Karpas-422 (cell line): ENCODE measurements at places on chromosomes 1 and 21. TPM values are rescaled to one million over a fixed set of nuclear protein-coding genes. Genes with fewer than 3 reads are reported as not detected.

The ADCY10 gene
- 0.14 TPM in 1 of 2 replicates, not detected in the other for total RNA-seq

The RNU1-4 gene
- under 0.01 TPM in 2 replicates for total RNA-seq

The FMO2 gene
- total RNA-seq: not detected in 2 replicates

The MSH4 gene
- not detected in 2 replicates for total RNA-seq

The OR2T11 gene
- not detected in 2 replicates for total RNA-seq

The NEGR1 gene
- not detected in 2 replicates for total RNA-seq

The STXBP3 gene
- total RNA-seq: 31.6 and 68.9 TPM in 2 replicates

The DISP1 gene
- total RNA-seq: 0.18 and 1.2 TPM in 2 replicates

The MACF1 gene
- 4.9 and 6.2 TPM in 2 replicates for total RNA-seq

The HHIPL2 gene
- 0.30 TPM in 1 of 2 replicates, not detected in the other for total RNA-seq

The KIAA1614 gene
- 0.07 TPM in 1 of 2 replicates, not detected in the other for total RNA-seq

The ZP4 gene
- not detected in 2 replicates for total RNA-seq

The MYOM3 gene
- total RNA-seq: not detected in 2 replicates

The CR1L gene
- not detected in 2 replicates for total RNA-seq

The YARS1 gene
- 118 and 159 TPM in 2 replicates for total RNA-seq

The TP73 gene
- 0.52 and 0.94 TPM in 2 replicates for total RNA-seq

The SLC30A2 gene
- total RNA-seq: not detected in 2 replicates

The CELA3B gene
- not detected in 2 replicates for total RNA-seq

The MEF2D gene
- total RNA-seq: 22.3 and 24.7 TPM in 2 replicates

The FCGR1A gene
- not detected in 2 replicates for total RNA-seq

The HAO2 gene
- not detected in 2 replicates for total RNA-seq

The NUP210L gene
- total RNA-seq: not detected in 2 replicates

The S100A7 gene
- total RNA-seq: not detected in 2 replicates

The AIRE gene
- total RNA-seq: not detected in 2 replicates

The NUAK2 gene
- 1.4 TPM in 2 replicates for total RNA-seq

GRCh38 chr1:46643368-46643775 is 24.8 kb downstream of the ATPAF1 start:
- DNase-seq: no peak

GRCh38 chr1:9338397-9339246 is 45.9 kb downstream of the SPSB1 start:
- no peak for DNase-seq

DNA sequence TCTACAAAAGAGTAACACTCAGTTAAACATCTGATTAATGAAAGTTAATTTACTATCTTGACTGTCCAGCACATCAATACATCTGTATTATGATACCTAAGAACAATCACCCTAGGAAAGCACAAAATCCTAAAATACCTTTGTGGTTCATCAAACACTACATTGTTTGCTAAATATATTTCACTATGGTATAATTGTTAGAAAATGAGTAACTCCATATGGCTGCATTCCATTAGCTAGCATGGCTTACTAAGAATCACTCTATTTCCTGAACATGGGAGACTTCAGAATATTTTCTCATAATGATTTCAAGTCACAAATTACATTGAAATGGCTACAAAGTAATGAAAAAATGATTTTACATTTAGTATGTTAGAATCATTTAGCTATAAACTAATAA is 12.5 kb downstream of the TRMT1L start:
- DNase-seq: no peak

DNA sequence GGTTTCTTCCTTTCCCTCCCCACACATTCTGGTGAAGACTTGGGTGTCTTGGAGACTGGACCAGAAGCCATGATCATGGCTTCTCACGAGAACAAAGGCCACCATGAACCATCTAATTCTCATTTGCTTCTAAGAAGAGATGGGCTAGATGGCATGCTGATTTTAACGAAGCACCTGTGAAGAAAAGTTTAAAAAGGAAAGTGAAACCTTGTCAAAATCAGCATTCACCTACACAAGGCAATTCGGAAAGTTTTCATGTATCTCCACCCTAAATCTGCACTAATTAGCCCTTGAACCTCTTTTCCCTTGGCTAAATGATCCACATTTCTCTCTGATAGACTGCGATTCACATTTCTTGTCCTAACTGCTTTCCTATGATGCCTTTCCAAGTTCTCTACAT is 114.3 kb upstream of the RAVER2 start:
- DNase-seq: no peak

- no peak for DNase-seq
Observed at GRCh38 chr1:117335376-117336086, 31.7 kb upstream of the MAN1A2 start.

- DNase-seq: no peak
Observed at GRCh38 chr1:220747437-220748088, 559 bp upstream of the MTARC2 start.

GRCh38 chr1:160161965-160162705 is 10.7 kb downstream of the ATP1A4 start:
- DNase-seq: peak; percentile 52

GRCh38 chr1:212235857-212236256 is 49.4 kb upstream of the PPP2R5A start:
- DNase-seq: no peak

GRCh38 chr1:196078691-196079090 is 529.5 kb downstream of the KCNT2 start:
- no peak for DNase-seq

GRCh38 chr21:39915881-39916280 is 48.6 kb downstream of the PCP4 start:
- no peak for DNase-seq

DNA sequence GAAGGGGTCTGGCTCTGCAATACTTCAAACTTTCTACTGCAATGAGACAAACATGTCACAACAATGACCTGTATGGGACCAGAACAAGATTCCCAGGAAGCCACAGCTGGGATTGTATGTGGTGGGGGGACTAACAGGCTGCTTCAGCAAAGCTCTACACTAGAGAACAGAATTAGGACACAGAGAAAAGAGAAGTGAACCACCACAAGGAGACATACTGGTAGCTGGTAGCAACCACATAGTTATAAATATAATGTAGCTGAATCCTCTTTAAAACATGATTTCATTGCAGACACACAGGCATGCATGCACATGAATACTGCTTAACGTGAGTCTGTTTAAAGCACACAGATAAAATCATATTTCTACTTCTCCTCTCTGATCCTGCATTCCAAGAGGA is 3.5 kb upstream of the ILDR2 start:
- peak; percentile 53 for DNase-seq

- DNase-seq: no peak
Observed at GRCh38 chr1:100883963-100884362, 10.7 kb downstream of the EXTL2 start.

DNA sequence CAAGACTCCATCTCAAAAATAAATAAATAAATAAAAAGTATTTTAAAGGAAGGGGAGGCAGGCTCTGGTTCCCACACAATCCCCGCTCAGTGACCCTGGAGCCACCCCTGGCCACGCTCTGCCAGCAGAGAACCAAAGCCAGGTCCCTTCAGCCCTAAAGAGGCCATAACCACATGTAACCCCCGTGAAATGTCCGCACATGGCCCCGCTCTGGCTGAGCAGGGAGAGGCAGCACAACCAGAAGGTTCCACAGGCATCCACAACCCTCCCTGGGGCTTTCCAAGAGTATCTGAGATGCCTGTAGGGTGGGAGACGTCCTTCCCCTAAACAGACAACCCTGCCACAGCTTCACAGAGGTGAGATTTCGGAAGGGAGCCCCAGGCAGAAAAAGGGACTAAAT is 1.4 kb upstream of the ARF1 start:
- no peak for DNase-seq

GRCh38 chr1:232493869-232494268 is 136.1 kb downstream of the SIPA1L2 start:
- DNase-seq: no peak

DNA sequence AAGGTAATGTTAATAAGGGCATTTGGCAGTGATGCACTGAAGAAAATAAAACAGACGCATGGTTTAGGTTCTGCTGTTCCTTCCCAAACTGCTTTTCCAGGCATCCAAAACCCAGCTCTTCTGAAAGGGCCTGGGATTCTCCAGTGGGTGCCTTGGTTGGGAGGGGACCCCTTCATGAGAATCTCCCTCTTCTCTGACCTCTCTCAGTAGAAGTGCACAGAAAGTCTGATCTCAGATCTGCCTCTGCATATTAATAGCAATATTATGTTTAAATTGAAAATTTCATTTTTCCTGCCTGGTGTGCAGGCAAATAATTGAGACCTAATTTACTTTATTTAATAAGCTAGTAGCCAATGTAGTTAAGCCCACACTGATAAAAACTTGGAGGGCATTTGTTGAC is 260.6 kb downstream of the CAMTA1 start:
- DNase-seq: no peak

- no peak for DNase-seq
Observed at GRCh38 chr1:2204415-2205190, 10.0 kb upstream of the FAAP20 start.

- no peak for DNase-seq
Observed at GRCh38 chr1:3064901-3065300, 4.1 kb upstream of the PRDM16 start.

- DNase-seq: no peak
Observed at GRCh38 chr1:171858696-171859095, 17.4 kb downstream of the DNM3 start.

- no peak for DNase-seq
Observed at GRCh38 chr1:8910331-8910730, 31.8 kb upstream of the ENO1 start.

GRCh38 chr1:21909787-21910503 is 27.2 kb downstream of the HSPG2 start:
- DNase-seq: no peak

DNA sequence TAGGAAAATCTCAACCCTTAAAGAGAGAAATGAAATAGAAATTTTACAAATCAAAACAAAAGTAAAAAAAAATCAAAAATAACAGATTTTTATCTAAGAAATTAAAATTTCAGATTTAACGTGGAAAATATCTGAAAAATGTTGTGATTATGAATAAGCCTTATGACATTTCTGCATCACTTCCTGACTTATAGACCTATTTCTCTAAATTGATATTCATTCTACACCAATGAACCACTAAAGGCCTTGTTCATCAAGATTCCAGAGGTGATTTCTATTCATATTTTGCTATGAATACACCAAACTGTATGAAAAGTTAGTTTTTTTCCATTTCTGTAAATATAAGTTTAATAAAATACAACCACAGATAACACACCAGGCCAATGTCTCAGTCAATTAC is 261.5 kb downstream of the SMYD3 start:
- DNase-seq: no peak

- DNase-seq: peak; percentile 56
Observed at GRCh38 chr1:119544165-119544762, 37.3 kb downstream of the HSD3B1 start.

GRCh38 chr1:7885513-7886404 is 32.9 kb upstream of the UTS2 start:
- DNase-seq: peak; percentile 58

GRCh38 chr21:36701756-36702621 is 3.1 kb downstream of the SIM2 start:
- DNase-seq: no peak

GRCh38 chr1:190935925-190936324 is 458.3 kb upstream of the BRINP3 start:
- DNase-seq: no peak
